Testis (tissue), 5 donors: ENCODE measurements at places on chromosomes 3 and 15. TPM values are rescaled to one million over a fixed set of nuclear protein-coding genes. Genes with fewer than 3 reads are reported as not detected.
A peak's percentile ranks its signal among the peaks of the same experiment; 100 is the strongest.

GRCh38 chr3:160886421-160886820 is 130.4 kb downstream of the PPM1L start:
- no peak for DNase-seq

DNA sequence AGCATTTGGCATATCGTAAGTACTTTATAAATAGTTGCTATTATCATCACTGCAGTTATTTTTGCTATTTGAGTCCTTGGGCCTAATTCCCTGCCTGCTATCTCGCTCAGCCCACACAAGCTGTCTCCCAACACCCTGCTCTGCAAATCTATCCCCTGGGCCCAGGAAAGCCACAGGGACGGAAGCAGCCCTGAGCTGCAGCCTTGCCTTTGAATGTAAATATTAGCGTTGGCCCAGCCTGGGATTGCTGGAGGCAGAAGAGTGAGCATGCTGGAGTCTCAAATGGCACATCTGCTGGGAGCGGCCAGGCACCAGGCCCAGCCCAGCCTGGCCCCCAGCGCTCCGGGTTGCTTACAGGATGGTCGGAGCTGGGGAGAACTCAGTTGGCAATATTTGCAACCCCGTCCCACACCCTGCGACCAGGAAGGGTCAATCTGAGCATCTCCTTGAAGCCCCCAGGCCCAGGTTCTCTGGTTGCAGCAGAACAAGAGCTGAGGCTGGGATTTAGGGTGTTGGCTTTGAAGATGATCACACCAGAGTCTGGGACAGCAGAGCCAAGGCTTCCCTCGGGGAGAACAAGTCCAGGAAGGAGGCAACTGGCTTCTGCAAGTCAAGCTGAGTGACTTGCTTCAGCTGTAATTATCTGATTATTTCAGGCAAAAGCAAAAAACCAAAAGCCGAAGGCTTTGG is 529.6 kb downstream of the SHQ1 start:
- peak; percentile 78 for DNase-seq

- no peak for DNase-seq
These were observed 65.6 kb upstream of the ATP13A3 start for GRCh38 chr3:194552327-194552949.

The CIAO2A gene
- 33.7 TPM for polyA plus RNA-seq

The CAMP gene
- polyA plus RNA-seq = 2.8 TPM

The PDE12 gene
- polyA plus RNA-seq = 9.9 TPM

The HOMER2 gene
- 18.7 TPM for polyA plus RNA-seq
